ENCODE measurements at places on chromosomes 12 and 14.

DNA sequence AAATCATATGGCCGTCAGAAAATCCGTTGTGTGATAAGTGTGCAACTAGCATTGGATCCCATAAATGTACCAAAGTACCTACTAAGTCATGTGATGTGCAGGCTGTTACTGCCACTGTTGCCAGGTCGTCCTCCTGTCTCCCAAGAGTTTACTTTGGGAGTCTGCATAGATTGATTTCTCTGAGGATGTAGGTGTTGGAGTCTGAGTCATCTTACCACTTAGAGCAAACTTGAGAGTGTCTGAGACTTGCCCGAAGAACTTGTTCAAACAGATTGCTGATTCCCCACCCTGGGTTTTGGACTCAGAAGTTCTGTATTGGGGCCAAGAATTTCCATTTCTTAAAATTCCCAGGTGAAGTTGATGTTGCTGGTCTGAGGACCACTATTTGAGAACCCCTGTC lies 11.4 kb downstream of the TMX1 start:
- no peak for DNase-seq

- no peak for DNase-seq
Observed at GRCh38 chr14:59832653-59833294, 37.8 kb downstream of the RTN1 start.

- no peak for DNase-seq
Observed at GRCh38 chr14:36652542-36653201, 9.0 kb upstream of the PAX9 start.

GRCh38 chr12:10672231-10672868 lies 1.5 kb downstream of the STYK1 start:
- no peak for DNase-seq

DNA sequence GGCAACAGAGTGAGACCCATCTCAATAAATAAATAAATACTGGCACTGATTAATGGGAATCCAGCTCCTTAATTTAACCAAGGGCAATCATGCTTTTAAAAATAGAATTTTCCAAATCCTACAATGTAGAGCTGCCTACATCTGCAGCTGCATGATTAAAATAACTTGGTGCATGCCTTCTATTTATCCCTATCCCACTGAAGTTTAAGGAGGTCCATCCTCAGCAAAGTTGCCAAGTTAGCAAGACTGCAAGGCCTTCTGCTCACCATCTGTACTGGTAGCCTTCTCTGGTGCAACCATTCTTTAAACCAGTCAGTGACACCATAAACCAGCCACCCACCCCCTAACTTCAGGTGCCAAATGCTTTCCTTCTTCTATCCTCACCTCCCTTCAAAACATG lies 226.1 kb downstream of the ITPR2 start:
- DNase-seq = no peak

- DNase-seq = no peak
Observed at GRCh38 chr12:66140731-66141130, 10.2 kb upstream of the LLPH start.

DNA sequence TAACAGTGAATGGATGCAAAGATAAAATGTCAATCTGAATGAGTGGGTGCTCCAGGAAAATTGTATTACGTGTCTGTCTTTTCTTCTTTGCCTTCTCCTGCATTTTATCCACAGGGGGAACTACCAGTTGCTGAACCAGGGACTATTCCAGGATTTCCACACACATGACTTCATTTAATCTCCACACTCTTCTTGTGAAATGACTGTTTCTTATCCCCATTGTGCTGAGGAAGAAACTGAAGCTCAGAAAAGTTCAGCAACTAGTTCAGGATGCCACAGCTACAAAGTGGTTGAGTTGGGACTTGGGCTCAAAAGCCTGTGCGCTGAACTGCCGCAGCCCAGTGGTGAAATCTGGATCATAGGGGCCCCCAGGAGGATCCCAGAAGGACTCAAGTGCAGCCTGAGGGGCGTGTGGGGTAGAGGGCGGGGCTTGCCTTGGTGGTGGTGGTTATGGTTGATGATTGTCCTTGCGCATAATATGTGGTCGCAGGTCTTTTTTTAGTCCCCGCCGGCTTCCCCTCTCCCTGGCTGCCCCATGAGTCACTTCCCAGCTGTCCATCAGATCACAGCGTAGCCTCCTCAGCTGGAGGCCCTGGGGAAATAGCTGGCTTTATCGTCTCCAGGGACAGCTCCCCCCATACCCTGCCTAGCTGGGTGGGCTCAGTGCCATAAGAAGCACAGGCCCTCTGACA lies 235.2 kb upstream of the CRY1 start:
- DNase-seq = no peak

DNA sequence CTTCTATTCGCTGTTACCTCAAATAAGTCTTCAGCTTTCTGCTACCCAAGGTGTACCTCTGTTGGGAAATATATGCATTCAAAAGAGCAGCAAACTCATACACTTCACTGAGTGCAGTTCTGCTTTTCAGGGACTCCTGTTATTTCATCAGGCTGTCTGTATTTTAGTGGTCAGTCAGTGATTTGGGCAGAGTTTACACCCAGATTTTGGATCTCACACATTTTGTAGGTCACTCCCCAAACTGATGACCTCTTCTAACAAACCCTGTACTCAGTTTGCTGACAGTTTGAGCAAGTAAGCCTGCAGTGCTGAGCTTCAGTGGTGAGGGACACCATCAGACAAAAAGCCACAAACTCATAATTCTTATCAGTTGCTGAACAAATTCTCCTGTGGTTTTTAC lies 8.2 kb upstream of the WASHC4 start:
- DNase-seq = no peak

DNA sequence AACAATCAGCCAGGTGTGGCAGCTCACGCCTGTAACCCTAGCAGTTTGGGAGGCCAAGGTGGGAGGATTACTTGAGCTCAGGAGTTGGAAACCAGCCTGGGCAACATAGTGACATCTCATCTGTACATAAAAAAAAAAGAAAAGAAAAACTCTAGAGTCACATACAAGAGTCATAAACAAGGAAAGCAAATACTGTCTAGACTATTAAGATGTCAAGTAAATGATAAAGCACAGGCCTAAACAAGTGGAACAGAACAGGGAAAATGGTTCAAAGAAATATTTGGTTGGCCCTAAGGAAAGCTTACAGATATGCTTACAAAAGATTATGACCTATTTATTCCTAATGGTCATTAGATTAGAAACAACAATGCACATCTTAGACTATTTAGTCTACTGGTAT lies 12.3 kb downstream of the CDK17 start:
- DNase-seq = no peak
